ENCODE measurements at places on chromosomes 7 and 10.

GRCh38 chr7:104008107-104008506, 18.6 kb upstream of the RELN start:
- DNase-seq, result no peak

GRCh38 chr7:50812841-50813475, 30.3 kb upstream of the GRB10 start:
- DNase-seq, result peak; percentile 87

DNA sequence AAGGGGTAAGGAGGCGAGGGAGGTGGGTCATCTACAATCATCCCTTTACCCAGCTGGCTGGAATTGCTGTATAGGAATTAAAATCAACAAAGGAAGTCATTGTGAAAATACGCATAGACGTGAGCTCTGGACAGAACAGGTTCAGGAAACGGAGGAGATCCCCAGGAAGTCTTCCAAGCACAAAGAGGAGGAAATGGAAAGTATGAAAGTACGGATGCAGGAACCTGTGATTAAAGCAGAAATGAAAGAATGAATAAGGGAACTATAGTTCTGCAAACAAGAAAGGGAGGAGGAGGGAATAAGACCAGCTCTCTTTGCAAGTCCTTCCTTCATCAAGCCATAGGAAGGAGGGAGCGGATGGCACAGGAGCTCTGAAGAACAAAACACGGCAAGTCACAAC, 61.8 kb downstream of the PYROXD2 start:
- no peak for DNase-seq

GRCh38 chr7:17364671-17365070, 66.2 kb downstream of the AHR start:
- no peak for DNase-seq

- no peak for DNase-seq
Observed at GRCh38 chr7:71566376-71566775, 434.4 kb downstream of the GALNT17 start.

DNA sequence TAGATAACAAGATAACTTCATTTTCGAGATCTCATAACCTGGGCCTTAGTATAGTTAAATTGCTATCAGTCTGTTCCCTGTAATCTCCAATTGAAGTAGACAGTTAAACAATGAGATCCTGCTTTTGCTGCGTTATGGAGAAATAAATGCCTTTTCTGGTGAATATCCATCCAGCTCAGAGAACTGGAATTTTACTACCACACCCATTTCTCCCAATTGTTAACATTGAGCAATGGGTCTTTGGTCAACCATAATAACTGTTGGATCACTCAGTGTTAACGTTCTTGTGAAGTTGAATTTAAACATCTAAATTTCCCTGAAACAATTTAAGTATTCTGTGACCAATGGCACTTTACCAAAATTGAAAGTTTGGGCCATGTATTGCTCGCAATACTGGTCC, 3.0 kb downstream of the CALU start:
- peak; percentile 83 for DNase-seq

GRCh38 chr7:148883266-148884048, 634 bp downstream of the EZH2 start:
- peak; percentile 9 for DNase-seq

DNA sequence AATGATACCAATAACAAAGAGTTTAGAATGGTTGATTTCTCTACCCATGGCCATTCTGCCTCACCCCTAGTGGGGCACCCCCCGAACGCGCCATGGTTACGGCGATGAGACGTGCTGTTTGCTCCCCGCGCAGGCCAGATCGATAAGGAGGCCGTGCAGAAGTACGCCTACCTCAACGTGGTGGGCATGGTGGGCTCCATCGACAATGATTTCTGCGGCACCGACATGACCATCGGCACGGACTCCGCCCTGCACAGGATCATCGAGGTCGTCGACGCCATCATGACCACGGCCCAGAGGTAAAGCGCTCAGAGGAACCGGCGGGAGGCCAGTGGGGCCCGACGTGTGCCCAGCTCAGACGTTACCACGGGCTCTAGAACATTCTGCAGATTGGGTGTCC, 36.3 kb downstream of the PFKP start:
- no peak for DNase-seq

DNA sequence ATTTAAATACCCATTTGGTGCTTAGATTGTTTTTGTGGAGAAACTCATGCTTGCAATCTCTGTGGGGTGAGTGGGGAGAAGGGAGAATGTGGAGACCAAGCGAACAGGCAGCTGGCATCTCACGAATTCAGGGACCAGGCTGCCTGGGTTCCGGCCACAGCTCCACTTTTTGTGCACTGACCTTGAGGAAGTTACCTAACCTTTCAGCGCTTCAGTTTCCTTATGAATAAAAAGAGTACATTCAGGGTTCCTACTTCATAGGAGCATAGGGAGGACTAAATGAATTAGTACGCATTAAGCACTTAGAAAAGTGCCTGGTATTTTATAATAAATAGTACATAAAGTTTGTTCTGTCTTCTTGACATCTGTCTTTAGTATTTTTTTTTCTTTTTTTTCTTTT, 72.5 kb downstream of the PRTFDC1 start:
- DNase-seq, result no peak

DNA sequence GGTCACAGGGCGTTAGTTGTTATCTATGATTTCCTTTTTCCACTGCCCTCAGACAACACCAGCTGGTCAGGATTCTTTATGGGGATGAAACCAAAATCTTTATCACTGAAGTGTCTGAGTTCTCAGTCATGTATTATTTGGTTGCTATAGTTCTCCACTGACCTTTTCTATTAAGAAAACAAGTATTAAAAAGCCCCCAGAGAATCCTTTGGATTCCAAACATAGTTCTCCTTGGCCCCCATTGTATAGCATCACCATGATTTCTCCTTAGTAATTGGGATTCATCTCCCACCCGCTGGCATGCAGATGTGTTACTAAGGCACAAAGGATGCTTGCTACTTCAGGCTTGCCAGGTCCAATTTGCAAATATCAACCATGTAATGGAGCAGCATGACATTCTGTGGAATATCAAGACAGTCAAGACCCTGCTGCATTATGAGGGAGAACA, 94.3 kb downstream of the IQUB start:
- DNase-seq, result no peak

GRCh38 chr10:21993360-21994001, 10.0 kb downstream of the DNAJC1 start:
- DNase-seq, result peak; percentile 27

DNA sequence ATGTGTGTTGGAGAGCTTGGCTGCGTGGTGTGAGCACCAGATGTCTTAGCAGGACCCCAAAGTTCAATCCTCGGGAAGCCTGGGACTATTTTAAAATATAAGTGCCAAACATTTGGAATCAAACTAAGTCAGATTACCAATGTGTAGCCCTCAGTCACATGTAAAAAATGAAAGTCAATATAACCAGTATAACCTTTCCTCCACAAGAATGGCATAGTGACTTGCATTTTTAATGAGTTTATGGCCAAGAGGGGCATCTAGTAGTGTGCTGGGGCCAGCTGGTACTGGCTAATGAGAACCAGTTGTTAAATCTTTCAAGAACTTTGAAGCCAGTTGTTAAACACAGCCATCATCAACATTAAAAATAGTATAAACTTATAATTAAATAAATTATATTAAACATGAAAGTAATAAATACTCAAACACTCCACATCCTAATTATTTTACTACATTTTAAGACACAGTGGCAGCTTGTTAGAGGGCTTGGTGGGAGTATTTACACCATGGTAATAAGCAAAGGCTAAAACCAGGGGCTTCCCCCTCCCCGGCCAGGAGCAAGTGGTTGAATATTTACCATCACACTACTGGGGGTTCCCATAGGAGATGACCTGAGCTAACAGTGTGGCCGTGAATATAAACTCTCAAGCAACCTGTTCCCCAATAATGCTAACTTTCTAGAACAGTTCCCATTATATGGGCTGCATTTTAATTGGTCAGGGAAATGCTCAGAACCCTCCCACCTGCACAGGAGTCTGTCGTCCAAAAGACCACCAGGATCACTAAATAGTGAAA, 7.9 kb upstream of the FAM170B start:
- no peak for DNase-seq

DNA sequence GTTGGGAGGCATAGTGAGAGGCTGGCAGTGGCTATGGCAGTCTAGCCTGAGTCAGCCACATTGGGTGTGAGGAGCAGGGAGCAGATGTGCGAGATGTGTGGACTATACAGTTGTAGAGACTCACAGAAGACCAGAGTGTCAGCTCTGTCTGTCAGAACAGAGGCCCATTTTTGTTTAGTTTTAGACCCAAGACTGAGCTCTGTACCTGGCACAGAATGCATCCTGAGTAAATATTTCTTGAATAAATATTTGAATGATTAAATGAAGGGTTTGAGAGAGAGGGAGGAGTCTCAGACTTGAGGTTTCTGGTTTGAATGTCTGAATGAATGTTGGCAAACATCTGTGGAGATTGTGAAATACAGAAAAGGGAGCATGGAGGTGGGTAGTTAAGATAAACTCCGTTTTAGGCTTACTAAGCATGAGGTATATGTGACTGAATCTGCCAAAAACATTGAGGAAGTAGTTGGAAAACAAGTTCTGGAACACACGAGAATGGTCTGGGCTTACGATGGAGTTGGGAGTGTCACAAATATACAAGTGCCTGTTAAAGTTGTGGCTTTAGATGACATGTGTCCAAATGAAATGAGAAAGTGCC, 3.6 kb downstream of the SEC23IP start:
- no peak for DNase-seq

- DNase-seq, result no peak
Observed at GRCh38 chr10:16381083-16381482, 55.7 kb upstream of the PTER start.

- DNase-seq, result peak; percentile 47
Observed at GRCh38 chr7:85186083-85186520, 754 bp downstream of the SEMA3D start.

DNA sequence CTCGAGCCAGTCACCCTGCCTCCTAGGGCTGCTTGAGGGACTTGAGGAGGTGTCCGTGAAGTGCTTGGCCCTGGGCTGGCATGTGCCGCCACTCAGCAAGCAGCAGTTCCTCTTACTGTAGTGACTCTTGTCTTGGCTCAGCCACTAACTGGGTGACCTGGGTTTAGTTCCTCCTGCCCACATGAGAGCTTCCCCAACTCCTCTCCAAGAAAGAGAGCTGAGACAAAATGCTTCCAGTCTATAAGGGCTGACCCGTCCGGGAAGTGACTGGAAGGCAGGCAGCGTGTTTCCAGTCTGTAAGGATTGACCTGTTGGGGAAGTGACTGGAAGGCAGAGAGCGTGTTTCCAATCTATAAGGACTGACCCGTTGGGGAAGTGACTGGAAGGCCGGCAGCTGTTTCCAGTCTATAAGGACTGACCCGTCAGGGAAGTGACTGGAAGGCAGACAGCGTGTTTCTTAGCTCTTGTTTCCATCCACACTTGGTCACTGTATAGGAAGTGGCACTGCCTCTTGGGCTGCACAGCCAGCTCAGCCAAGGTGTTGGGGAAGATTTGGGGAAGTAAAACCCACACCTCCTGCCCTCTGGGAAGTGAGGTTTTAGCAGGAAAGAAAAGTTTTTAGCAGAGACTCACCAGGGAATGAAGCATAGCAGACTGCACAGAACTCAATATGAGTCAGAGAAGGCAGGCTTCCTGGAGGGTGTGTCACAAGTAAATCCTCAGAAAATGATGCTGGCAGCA, 53.3 kb upstream of the PPIF start:
- peak; percentile 63 for DNase-seq

- peak; percentile 46 for DNase-seq
Observed at GRCh38 chr7:149334930-149335329, 72.9 kb downstream of the ZNF783 start.

GRCh38 chr7:147413557-147413870, 1177.1 kb upstream of the C7orf33 start:
- no peak for DNase-seq

GRCh38 chr10:28983799-28984198, 305.1 kb upstream of the LYZL1 start:
- no peak for DNase-seq

DNA sequence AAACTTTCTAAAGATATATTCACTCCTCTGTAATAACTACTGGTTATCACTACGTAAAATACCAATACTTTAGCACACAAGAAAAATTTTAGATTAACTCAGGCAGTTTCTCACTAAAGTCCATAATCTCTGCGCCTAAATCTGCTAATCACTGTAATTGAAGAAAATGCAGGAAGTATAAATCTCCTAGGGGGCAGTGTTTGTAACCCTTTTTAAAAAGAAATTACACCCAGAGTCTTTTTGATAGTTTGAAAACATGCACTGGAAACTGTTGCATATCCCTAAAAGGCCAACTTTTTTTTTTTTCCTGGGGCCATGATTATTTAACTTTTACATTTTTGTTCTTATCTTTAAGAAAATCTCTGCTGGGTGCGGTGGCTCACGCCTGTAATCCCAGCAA, 209.6 kb downstream of the KIAA1217 start:
- DNase-seq, result no peak

DNA sequence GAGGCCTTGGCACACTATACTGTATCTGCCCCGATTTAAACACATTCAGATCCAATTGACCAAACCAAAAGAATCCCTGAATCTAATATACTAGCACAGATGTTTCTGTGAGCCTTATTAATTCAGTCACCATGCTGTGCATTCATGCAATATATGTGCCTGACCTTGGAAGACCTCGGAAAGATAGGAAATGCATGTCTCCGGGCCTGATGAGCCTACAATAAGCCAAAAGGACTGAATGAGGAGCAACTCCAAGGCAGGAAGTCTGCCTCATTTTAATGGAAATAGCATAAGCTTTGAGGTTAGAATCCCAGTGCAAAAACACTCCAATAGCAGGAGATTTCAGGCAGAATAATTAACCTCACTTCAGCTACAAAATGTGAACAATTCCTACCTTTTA, 316.7 kb downstream of the LRRTM3 start:
- DNase-seq, result no peak

- DNase-seq, result no peak
Observed at GRCh38 chr10:86313621-86314041, 53.0 kb downstream of the GRID1 start.

- peak; percentile 52 for DNase-seq
Observed at GRCh38 chr7:42495256-42495655, 258.2 kb upstream of the GLI3 start.

DNA sequence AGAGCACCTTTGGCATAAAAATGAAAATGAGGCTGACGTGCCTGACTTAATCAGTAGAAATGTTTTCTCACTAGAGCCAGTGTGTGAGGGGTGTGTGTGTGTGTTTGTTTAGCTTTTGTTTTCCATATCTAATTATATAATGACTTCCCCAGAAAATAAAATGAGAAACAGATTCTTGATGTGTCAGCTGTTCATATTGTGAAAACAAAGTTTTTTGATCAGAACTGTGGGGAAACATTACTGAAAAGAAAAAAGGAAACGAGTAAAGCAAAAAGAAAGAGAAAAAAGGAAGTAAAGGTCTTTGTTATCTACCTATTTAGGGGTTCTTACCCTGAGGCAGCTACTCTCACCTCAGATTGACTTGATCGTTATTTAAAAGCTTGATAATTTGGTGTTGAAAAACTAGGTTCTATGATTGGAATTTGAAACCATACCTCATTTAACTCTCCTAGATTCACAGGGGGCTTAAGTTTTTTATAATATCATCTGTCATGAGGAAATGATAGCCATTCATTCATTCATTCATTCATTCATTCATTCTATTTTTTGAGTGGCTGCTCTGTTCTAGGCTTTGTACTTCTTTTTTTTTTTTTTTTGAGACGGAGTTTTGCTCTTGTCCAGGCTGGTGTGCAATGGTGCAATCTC, 58.0 kb downstream of the CREM start:
- DNase-seq, result no peak

GRCh38 chr7:105224884-105225651, 163.7 kb downstream of the SRPK2 start:
- peak; percentile 91 for DNase-seq
